Immature natural killer cell (primary cell): ENCODE measurements at places on chromosomes 6 and 20. TPM values are rescaled to one million over a fixed set of nuclear protein-coding genes. Genes with fewer than 3 reads are reported as not detected.
A peak's percentile ranks its signal among the peaks of the same experiment; 100 is the strongest.

DNA sequence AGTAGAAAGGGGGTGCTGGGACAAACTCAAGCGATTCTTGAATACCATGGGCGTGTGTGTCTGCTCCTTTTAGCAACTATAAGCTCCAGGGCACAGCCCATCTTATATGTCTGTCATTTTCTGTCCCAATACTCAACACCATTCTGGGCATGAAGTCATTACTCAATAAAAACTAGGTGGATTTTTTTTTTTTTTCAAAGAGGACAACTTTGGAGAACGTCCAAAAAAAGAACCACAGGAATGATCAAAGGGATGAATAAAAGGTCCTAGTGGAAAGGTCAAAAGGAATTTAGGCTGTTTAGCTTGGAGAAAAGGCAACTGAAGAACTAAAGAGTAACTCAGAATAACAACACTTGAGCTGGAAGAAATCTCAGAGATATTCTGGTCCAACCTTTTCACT lies 24.4 kb downstream of the UQCC1 start:
- DNase-seq: no peak

- DNase-seq: no peak
These were observed 49.5 kb downstream of the TRERF1 start for GRCh38 chr6:42402184-42402583.

DNA sequence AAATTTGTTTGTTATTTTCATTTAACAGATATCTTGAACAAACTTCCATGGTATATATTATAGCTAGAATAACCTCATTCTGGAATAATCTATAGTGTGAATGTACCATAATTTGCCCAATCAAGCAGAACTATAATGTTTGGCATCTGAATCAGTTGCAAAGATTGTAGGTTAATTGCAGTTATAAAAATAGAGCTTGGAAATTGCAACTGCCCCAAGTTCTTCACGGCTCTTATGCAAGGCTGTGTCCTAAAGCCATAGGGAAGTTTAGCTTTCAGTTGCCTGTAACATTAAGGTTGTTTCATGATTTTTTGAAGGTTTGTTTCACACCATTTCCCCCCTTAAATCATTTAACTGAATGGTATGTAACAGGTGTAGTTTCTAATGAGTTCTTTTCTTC lies 19.4 kb downstream of the NQO2 start:
- no peak for DNase-seq

DNA sequence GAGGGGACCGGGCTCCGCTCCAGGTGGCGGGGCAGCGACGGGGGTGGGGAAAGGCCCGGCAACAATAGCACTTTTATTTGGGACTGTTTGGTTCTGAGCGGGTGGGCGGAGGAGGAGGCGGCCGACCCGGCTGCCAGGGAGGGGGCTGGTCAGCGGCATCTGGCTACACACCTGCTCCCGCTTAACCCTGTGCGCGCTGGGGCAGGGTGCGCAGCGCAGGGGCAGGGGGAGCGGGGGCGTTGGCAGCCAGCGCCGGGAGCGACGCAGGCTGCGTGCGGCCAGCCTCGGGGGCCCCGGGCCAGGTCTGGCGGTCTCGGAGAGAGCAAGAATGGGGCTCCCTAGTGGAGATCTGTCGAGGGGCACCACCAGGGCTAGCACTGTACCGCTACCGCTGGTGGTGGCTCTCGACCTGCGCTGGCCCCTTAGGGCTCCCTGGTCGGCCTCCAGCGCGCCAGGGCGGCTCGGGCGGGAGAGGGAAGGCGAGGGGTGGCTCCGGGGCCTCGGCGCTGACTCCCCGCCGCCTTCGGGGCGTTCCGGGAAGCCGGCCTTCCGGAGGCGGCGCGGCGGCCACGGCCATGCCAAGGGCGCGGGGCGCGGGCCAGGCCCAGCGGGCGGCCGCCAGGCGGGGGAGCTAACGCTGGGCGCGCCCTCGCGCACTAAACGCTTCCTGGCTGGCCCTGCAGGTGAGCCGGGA lies 92.4 kb downstream of the NCR2 start:
- no peak for DNase-seq

DNA sequence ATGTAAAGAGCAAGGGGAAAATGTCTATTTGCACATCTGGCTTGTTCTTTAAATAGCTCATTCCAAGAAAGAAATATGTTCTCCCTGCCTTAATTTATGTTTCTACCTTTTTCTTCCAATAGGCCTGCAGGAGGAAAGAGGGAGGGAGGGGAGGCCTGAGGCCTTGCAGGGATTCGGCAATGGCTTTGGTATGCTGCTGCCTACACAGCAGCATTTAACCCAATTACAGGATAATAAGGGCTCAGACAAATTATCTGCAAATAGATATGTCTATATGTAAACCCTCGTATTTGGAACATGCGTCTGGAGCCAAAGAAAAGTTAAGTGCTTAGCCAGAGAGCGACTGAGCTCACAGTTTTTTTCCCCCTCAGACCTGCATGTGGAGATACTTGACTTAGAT lies 277.2 kb downstream of the CDC5L start:
- DNase-seq: no peak

- DNase-seq: peak; percentile 27
These were observed 61.7 kb downstream of the METTL24 start for GRCh38 chr6:110296241-110297025.

GRCh38 chr6:722608-723007 lies 29.7 kb upstream of the EXOC2 start:
- no peak for DNase-seq

- no peak for DNase-seq
These were observed 171.7 kb upstream of the PDE10A start for GRCh38 chr6:165834613-165835259.

DNA sequence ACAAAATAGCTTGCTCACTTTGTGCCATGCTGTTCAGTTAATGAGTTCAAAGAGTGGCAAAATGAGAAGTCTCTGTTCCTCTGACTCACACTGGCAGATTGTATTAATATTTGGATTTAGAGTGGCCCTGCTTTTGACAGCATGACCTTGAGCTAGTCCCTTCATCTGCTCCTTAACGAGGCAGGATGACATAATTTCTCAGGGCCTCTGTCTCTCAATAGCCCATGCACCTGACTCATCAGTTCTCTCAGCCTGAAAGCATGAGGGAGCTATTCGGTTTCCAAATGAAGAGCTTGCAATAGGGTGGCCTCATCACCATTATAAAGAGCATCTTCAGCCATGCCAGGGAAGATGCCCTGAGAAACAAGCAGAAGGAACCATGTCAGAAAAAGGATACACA lies 38.2 kb downstream of the CAP2 start:
- DNase-seq: no peak

GRCh38 chr6:53913286-53913685 lies 118.5 kb downstream of the LRRC1 start:
- DNase-seq: no peak

GRCh38 chr6:50990750-50991446 lies 172.2 kb downstream of the TFAP2B start:
- DNase-seq: no peak

DNA sequence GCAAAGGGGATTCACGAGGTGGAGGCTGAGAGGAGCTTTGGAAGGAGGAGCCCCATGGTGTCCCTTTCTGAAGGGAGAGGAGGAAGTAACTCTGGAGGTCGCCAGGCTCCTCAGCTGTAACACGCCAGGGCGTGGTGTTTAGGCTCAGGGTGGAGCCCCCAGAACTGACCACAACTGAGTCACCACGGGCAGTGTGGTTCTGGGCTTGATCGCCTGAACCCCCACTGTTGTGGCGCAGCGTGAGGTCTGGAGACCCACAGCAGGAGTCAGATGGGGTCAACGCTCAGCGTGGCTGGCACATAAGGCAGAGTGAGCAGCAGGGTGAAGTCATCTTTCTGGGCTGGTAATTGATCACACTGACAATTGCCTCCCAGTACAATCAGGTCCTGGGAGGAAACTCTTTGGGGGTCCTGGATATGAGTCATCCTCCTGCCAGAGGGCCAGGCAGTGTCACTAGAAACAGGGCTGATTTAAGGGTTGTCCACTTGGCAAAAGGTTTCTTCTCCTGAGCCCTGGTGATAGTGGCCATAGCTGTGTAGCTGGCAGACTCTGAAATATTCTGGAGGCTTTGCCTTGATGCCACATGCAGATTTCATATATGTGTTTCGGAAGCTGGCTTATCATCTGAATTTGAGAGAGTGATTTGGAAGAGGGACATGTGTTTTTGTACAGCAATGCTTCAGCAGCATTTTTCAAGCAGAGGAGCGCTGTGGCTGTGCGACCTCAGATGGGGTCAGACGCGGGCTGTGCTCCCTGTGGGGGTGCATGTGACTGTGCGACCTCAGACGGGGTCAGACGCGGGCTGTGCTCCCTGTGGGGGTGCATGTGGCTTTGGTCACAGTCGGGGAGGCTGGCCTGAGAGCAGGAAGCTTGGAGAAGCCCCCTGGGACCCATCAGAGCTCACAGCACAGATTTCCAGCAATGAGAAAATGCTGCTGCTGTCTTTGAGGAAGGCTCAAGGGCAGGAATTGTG lies 50.0 kb downstream of the SYNJ2 start:
- DNase-seq: peak; percentile 75

GRCh38 chr6:21593927-21594415 lies 420 bp downstream of the SOX4 start:
- peak; percentile 36 for DNase-seq

GRCh38 chr20:36950414-36951197 lies 902 bp downstream of the SAMHD1 start:
- DNase-seq: peak; percentile 58

- DNase-seq: no peak
These were observed 135.2 kb downstream of the RFPL4B start for GRCh38 chr6:112482373-112482772.

- DNase-seq: no peak
These were observed 16.9 kb upstream of the MLIP start for GRCh38 chr6:54094293-54094692.

GRCh38 chr6:133418108-133418507 lies 177.0 kb downstream of the EYA4 start:
- DNase-seq: no peak

- DNase-seq: no peak
These were observed 3.2 kb downstream of the POLH start for GRCh38 chr6:43579171-43579570.

- DNase-seq: no peak
These were observed 166.4 kb upstream of the ZNF217 start for GRCh38 chr20:53760025-53760441.

DNA sequence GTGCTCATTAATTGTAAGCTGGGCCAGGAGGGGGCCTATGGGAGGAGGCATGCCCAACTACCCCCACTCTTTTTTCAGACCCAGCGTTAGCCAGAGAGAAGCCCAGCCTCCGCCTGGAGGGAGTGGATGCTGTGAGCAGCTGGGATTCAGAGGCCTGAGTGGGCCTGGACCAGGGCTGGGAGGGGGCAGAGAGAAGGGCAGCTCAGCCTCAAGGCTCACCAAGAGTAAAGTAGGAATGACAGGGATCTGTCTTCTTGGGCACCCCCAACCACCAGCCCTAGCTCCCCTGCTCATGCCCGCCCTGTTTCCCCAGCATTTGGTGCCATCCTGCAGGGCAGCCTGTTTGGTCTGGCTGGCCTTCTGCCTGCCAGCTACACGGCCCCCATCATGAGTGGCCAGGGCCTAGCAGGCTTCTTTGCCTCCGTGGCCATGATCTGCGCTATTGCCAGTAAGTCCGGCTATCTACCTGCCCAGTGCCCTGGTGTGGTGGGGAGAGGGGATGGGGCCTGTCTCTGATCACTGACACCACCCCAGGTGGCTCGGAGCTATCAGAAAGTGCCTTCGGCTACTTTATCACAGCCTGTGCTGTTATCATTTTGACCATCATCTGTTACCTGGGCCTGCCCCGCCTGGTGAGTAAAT lies 6.8 kb downstream of the SLC29A1 start:
- no peak for DNase-seq

DNA sequence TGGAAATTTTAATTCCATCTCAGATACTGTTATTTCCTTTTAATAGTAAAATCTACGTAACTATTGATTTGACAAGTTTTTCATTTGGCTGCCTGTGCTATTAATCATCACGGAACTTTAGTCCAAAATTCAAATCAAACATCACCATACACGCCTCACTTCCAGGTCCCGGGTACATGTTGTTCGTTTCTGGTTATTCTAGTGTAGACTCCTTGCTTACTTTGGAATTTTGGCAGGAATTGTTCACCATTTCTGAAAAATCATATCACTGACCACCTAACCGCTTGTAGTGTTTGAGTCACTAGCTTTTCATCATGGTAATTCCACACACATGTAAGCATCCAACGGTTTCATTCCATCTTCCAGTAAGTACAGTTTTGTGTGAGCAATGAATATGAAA lies 98.0 kb upstream of the NHSL1 start:
- DNase-seq: no peak

DNA sequence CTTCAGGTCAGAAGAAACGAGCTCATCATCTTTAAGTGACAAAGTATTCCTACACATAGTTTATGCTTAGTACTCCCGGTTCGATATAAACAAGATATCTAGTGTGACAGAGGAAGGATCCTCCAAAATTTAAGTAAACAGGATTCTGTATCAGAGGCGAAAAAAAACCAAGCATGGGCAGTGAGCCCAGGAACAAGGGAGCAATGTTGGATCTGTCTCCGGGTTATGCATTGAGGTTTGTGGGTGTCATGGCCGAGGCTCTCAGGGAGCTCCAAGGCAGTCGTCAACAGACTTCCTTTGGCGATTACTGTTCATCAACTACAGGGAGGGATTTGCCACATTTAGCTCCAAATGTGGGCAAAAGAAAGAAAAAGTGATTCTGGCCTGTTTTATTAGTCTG lies 319.5 kb downstream of the CBLN4 start:
- DNase-seq: no peak

DNA sequence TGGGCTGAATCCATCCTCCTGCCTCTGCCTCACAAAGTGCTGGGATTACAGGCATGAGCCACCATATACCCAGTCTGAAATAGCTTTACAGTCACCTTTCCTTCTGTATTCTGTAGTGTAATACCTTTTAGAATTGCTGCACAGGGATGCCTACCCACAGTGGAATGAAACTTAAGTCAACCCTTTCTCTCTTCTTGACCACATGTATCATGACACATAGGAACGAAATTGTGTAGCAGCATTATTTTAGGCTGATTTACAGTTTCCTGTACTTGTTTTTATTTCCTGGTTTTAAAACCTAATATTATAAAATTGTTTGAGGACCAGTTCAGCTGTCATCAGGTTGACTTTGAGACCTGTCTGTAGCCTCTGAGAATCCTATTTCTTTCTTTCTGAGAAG lies 297.8 kb downstream of the ZFAND3 start:
- DNase-seq: no peak

- DNase-seq: no peak
These were observed 37.0 kb downstream of the FOXO3 start for GRCh38 chr6:108597572-108598304.

- DNase-seq: no peak
These were observed 19.5 kb upstream of the IER3 start for GRCh38 chr6:30763618-30764489.

- DNase-seq: no peak
These were observed 155.2 kb upstream of the ESR1 start for GRCh38 chr6:151652325-151652724.

ZNF341 gene
- polyA plus RNA-seq: 1.7 TPM

SULF2 gene
- 3.0 TPM for polyA plus RNA-seq

AIF1 gene
- polyA plus RNA-seq: 40.3 TPM

RBM12 gene
- polyA plus RNA-seq: 18.7 TPM

UST gene
- polyA plus RNA-seq: 6.9 TPM

RFX6 gene
- polyA plus RNA-seq: not detected

PRSS16 gene
- 0.39 TPM for polyA plus RNA-seq

TFAP2A gene
- not detected for polyA plus RNA-seq

ARMH2 gene
- polyA plus RNA-seq: not detected

VAPB gene
- polyA plus RNA-seq: 9.2 TPM

COL12A1 gene
- polyA plus RNA-seq: not detected

SMPDL3A gene
- polyA plus RNA-seq: 0.37 TPM

SLC9A8 gene
- polyA plus RNA-seq: 2.5 TPM

ADAT2 gene
- 0.66 TPM for polyA plus RNA-seq

ADGRF1 gene
- polyA plus RNA-seq: not detected
